Mesothelial cell of epicardium (in vitro differentiated cells): ENCODE measurements at places on chromosomes 6 and 20. TPM values are rescaled to one million over a fixed set of nuclear protein-coding genes. Genes with fewer than 3 reads are reported as not detected.

The SMLR1 gene
- not detected in 3 replicates for total RNA-seq

The CDH4 gene
- total RNA-seq, result 1.1 to 1.7 TPM (median 1.6 TPM) in 3 replicates

The IL20RA gene
- 1.1 to 2.1 TPM (median 1.7 TPM) in 3 replicates for total RNA-seq

The DBNDD2 gene
- 10.5 to 11.4 TPM (median 11.0 TPM) in 3 replicates for total RNA-seq

The SUMO4 gene
- 3.4 to 4.2 TPM (median 3.9 TPM) in 3 replicates for total RNA-seq

The OTOR gene
- not detected in 3 replicates for total RNA-seq

The GPRC6A gene
- total RNA-seq, result 0.18 to 0.40 TPM (median 0.32 TPM) in 3 replicates

The JAG1 gene
- 70.6 to 74.1 TPM (median 70.9 TPM) in 3 replicates for total RNA-seq

The PTK7 gene
- 303 to 313 TPM (median 308 TPM) in 3 replicates for total RNA-seq

The MCHR2 gene
- not detected in 3 replicates for total RNA-seq

The PHACTR3 gene
- 0.11 to 0.16 TPM (median 0.16 TPM) in 3 replicates for total RNA-seq

The GCNT2 gene
- total RNA-seq, result 29.3 to 35.0 TPM (median 32.2 TPM) in 3 replicates

DNA sequence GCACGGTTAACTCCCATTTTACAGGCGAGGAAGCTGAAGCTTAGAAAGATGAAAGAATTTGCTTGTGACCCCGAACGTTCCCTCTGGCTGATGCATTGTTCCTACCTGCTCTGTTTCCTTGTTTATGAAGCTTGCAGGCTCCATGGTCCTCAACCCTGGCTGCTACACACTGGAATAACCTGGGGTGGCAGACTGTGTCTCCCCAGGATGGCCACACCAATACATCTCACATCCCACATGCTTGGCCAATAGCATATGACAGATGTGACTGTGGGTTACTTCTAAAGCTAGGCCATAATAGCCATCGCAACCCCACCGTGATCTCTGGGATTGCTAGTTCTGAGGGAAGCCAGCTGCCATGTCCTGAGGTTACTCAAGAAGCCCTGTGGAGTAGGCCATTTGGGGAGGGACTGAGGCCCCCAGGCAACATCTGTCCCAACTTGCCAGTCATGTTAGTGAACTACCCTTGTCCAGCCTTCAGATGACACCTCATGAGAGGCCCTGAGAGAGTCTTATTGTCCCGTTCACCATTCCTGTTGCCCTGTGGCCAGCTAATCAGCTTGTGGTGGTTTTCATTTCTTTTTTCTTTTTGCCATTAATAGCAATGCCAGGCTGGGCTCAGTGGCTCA lies 6.7 kb upstream of the FAM110A start:
- no peak overlapping the region for H3K27ac ChIP-seq
- peaks cover 10% of the 10 kb centered on the region for H3K4me1 ChIP-seq
- H3K4me3 ChIP-seq, result no peak overlapping the region
- no peaks in the 10 kb centered on the region for H3K36me3 ChIP-seq
- peak; percentile 24 for DNase-seq

DNA sequence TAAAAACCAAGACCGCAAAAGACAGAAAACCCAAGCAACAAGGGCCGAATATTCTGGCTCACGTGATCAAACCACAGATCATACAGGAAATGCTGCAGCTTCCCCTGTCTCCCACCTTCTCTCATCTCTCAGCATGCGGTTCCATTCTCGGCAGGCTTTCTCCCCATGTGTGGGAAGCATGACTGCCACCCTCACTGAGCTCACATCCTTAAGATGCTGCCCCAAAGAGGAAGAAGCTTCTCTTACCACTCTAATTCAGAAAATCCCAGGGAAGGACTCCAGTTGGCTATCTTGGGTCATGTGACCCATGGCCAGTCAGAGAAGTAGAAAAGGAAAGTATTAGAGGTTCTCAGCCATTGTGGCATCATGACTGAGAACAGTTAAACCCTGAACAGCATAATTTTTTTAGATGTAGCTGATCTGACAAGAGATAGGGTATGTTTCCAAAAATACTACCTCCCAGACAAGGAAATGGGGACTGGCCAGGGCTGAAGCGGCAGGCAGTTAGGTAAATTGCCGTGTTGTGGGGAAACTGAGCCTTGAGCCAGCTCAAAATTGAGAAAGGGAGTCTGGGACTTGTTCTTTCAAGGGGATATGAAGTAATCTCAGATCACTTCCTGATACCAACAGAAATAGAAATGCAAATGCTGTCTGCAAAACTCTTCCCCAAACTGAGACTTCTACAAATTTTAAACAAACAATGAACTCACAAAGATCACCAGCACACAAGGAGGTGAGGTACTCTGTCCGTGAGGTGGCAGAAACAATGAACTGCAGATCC lies 37.1 kb upstream of the GRM4 start:
- no peaks in the 10 kb centered on the region for H3K36me3 ChIP-seq
- no peak overlapping the region for H3K4me3 ChIP-seq
- H3K27ac ChIP-seq, result no peak overlapping the region
- no peak for DNase-seq

DNA sequence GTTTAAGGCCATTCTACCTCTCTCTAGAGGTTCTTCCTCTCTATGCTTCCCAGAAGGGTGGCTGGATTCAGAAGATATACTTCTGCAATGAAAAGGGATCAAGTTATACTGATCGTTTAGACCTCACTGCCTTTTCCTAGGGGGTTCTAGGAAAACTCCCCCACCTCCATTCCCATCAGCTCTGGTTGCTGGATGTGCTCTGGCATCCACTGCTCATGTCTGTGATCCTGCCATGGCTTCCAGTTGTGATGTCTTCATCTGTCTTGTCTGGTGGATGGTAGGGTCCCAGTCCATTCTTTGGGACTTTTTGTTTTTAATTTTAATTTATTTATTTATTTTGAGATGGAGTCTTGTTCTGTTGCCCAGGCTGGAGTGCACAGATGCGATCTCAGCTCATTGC lies 118.4 kb downstream of the BTBD3 start:
- no peaks in the 10 kb centered on the region for H3K4me1 ChIP-seq
- no peaks in the 10 kb centered on the region for H3K36me3 ChIP-seq
- H3K27ac ChIP-seq, result no peak overlapping the region
- DNase-seq, result no peak
- H3K27me3 ChIP-seq, result peaks cover 1% of the 10 kb centered on the region

DNA sequence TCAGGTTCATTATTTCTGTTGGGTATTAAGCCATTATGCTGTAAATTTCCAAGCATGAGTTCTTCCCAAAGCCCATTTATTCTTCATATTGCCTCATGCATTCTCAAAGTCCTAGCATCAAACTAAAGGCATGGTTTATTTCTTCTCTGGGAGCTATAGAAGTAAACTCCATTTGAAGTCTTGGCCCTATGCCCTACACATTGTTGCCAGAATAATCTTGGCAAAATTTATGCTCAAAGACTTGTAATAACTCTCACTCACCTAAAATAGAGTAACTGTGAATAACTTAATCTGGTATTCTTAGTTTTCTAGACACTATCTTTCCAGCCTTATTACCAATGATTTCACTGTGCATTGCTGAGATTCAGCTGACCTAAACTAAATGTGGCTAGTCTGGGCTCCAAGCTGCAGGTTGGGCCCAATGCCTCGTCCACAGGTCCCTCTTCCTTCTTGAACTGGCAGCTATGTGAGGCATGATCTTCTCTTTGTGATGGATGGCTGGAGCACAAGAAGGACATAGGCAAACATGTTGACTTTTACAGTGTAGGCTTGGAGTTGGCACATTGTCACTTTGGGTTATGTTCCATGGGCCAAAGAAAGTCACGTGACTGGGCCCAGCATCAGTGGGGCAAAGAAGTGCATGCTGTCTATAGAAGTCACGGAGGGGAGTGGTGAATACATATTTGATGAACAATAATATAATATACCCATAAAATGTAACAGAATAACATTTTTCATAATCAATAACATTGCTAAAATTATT lies 39.1 kb upstream of the ANKEF1 start:
- no peaks in the 10 kb centered on the region for H3K27me3 ChIP-seq
- no peaks in the 10 kb centered on the region for H3K36me3 ChIP-seq
- no peak for DNase-seq
- no peaks in the 10 kb centered on the region for H3K4me1 ChIP-seq
- no peak overlapping the region for H3K4me3 ChIP-seq
- no peak overlapping the region for H3K27ac ChIP-seq

- H3K4me1 ChIP-seq, result peaks cover 7% of the 10 kb centered on the region
- H3K4me3 ChIP-seq, result no peak overlapping the region
- DNase-seq, result no peak
- H3K36me3 ChIP-seq, result peaks cover 49% of the 10 kb centered on the region
- H3K27ac ChIP-seq, result no peak overlapping the region
Measured at GRCh38 chr6:44425951-44426350, 38.4 kb downstream of the CDC5L start.

GRCh38 chr20:51062065-51062464 lies 39.2 kb upstream of the KCNG1 start:
- peaks cover 8% of the 10 kb centered on the region for H3K27me3 ChIP-seq
- H3K4me3 ChIP-seq, result no peak overlapping the region
- DNase-seq, result no peak
- H3K4me1 ChIP-seq, result peaks cover 8% of the 10 kb centered on the region
- H3K36me3 ChIP-seq, result no peaks in the 10 kb centered on the region

DNA sequence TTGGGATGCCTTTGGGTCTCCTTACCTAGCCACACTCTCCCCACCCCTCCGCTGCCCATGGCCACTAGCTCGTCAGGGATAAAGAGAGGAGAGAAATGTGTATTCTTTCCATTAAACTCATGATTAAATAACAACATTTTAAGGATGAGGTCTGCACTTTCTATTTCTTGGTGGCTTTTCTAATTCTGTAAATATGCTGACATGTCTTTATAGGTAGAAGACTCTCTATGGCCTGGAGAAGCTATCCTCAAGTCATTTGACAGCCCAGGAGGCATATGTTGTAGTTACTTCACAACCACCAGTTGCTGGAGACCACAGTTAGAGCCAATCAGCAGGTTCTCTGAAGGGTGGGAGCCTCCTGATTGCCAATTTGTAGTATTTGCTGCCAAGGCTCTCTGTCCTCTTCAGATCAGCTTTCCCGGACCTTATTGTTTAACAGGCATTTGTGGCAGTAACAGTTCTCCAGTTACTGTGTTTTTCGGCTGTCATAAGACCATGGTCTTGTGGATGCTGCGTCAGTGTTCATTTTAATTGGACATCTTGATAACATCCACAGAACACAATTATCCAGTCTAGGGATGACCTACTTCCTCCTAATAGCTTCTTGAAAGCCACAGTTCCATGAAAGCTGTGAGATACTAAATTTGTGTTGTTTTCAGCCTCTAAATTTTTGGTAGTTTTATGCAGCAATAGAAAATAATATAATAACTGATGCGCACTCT lies 205.0 kb upstream of the KCNQ5 start:
- no peak for DNase-seq
- peaks cover 18% of the 10 kb centered on the region for H3K4me1 ChIP-seq
- no peaks in the 10 kb centered on the region for H3K36me3 ChIP-seq
- H3K27ac ChIP-seq, result no peak overlapping the region

- no peaks in the 10 kb centered on the region for H3K36me3 ChIP-seq
- H3K4me3 ChIP-seq, result no peak overlapping the region
- H3K27ac ChIP-seq, result no peak overlapping the region
- no peaks in the 10 kb centered on the region for H3K4me1 ChIP-seq
- H3K27me3 ChIP-seq, result peaks cover 55% of the 10 kb centered on the region
Measured at GRCh38 chr20:699811-700338, 24.3 kb upstream of the SCRT2 start.

GRCh38 chr6:118260833-118261232 lies 287.3 kb upstream of the PLN start:
- H3K36me3 ChIP-seq, result no peaks in the 10 kb centered on the region
- DNase-seq, result no peak
- no peaks in the 10 kb centered on the region for H3K27me3 ChIP-seq
- no peak overlapping the region for H3K4me3 ChIP-seq
- no peaks in the 10 kb centered on the region for H3K4me1 ChIP-seq
- no peak overlapping the region for H3K27ac ChIP-seq

GRCh38 chr6:45467853-45468252 lies 90.1 kb upstream of the SUPT3H start:
- DNase-seq, result no peak
- H3K4me3 ChIP-seq, result no peak overlapping the region
- H3K27ac ChIP-seq, result no peak overlapping the region
- H3K27me3 ChIP-seq, result no peaks in the 10 kb centered on the region
- H3K4me1 ChIP-seq, result peaks cover 21% of the 10 kb centered on the region

DNA sequence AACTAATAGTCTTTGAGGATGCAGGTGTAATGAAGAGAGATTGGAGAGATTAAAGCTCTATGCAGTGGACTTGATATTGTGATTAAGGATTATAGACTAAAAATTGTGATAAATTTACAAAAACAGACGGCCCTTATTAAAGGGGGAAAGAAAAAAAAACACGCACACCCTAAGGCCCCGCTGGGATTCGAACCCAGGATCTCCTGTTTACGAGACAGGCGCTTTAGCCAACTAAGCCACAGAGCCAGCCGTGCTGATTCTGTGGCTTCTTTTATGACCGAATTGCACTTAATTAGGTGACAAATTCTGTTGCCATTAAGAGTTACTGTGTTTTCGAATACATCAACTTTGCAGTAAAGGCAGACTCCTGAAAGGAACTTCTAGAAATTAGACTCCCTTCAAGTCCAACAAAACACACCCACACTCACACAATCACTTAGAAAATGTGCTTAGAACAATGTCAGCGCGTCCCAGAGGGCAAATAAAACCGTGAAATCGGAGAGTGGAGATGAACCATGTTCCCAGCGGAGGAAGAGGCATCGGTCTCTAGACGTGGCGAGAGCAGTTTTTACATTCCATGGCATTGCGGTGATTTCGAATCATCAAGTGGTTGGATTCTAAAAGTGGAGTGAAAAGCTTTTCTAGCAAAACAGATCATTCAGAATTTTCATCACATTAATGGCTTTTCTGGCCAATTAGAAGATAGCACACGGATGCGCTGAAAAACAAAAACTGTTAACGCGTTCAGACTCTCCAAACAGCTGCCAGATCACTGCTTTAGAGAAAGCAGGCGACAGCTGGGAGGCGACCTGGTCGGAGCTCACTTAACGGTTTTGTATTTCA lies 122.6 kb downstream of the GPX5 start:
- H3K27me3 ChIP-seq, result peaks cover 8% of the 10 kb centered on the region
- no peaks in the 10 kb centered on the region for H3K36me3 ChIP-seq
- H3K4me3 ChIP-seq, result peak overlapping the region; percentile 82
- H3K27ac ChIP-seq, result peak overlapping the region; percentile 64
- DNase-seq, result peak; percentile 71
